ENCODE measurements at places on chromosomes 2 and 18.
A peak's percentile ranks its signal among the peaks of the same experiment; 100 is the strongest.

DNA sequence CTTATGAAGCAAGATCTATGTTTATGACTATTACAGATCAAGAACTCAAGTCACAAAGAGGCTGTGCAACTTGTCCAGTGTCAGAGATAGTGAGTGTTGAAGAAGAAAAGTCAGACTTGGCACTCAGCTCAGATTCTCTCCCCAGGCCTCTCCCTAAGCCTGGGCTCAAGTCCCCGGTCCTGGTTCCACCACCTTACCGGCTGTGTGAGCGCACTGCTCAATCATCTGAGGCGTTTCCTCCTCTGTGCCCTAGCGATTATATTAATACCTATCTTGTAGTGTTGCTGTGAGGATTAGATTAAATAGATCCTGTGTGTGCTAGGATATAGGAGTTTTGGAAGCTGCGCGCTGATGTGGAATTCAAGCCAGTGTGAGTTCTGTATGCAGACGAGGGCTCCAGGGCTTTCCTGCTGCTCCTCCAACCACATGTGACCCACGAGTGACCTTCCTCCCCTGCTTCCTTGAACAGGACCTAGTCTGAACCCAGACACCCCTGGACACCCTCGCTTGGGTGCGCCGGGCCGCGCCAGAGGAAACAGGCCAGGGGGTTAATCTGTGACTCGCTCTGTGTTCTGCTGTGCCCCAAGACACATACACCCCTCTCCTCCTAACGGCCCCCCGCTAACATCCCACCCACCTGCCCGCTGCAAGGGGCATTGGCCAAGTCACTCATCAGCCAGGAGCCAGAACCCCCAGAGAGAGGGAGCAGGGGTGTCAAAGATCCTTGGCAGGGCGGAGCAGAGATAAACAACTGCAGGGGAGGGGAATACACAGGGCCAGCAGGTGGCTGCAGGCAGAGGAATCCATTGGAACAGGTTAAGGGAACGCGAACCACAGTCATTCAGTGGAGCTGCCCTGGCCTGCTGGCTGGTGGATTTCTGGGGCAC lies 38.3 kb downstream of the TNS1 start:
- peak; percentile 53 for DNase-seq

- no peak for DNase-seq
Observed at GRCh38 chr2:129717560-129718130, 261.8 kb upstream of the RAB6C start.

- DNase-seq, result peak; percentile 57
Observed at GRCh38 chr18:37553633-37554398, 11.8 kb downstream of the CELF4 start.

DNA sequence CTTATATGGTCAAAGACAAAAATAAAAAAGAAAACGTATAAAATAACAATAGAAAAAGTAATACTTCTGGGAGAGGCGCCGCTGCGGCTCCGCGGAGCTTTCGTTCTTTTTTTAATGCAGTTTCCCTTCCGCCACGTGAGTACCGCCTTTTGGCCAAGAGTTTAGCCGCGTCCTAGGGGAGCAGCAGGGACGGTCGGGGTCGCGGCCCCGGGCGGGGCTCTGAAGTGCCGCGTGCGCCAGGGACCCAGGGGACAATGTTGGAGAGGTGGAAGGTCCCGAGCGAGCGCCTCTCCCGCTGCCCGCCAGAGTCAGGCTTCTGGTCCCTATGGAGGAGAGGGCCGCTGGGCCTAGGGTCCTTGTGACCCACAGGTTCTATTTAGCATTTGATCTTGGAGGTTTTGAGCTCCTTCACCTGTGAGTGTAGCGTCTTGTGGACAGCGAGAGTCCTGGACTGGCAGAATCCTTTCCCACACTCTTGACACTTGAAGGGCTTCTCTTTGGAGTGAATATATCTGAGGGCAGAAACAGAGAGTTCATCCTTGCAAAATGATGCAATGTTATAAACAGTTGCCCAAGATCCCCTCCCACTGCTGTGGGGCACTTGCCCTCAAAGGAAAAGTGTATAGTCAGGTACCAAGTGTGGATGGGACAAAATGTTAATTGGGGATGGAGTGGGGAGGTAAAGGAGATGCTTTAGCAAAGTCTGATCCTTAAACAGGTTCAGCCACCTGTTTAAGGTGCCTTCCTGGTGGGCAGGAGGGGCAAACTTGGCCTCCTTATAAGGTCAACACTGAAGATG lies 6.3 kb downstream of the OSR1 start:
- DNase-seq, result no peak

DNA sequence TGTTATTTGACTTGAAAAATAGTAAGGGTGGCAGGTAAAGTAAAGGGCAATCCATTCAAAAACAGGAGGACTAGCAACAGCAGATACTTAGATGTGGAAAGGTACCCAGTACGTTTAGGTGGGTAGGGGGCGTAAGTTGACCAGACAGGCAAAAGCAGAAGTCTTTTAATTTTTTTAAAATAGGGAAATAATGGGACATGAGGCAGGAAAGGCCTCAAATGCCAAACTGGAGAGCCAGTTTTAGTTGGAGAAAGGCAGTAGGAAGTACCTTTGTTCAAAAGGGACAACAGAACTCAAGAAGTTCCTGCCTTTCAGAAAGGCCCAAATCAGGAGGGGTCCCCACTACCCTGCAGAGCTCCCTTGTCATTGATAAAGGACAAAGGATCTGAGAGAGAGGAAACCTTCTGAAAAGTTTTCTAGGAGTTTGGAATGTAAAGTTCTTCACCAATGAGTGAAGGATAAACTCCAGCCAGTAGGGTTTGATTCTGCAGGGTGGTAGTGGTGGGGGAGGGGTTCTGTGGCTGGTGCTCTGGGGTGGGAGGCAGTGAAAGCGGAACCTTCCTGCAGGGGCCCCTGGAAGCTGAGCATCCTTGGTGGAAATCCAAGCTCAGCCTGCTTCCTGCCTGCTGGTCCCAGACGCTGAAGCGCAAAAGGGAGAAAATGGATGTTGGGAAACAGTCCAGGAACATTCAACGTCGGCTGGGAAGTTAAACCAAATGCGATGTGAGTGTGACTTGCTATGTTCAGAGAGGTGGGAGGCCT lies 40.1 kb downstream of the TMEM17 start:
- no peak for DNase-seq

GRCh38 chr18:36522509-36522908 lies 225.0 kb downstream of the FHOD3 start:
- no peak for DNase-seq

GRCh38 chr18:48962994-48963561 lies 12.3 kb upstream of the SMAD7 start:
- DNase-seq, result no peak

- DNase-seq, result no peak
Observed at GRCh38 chr2:205722283-205722918, 40.1 kb downstream of the NRP2 start.

GRCh38 chr2:37085731-37086147 lies 1.4 kb downstream of the GPATCH11 start:
- no peak for DNase-seq

DNA sequence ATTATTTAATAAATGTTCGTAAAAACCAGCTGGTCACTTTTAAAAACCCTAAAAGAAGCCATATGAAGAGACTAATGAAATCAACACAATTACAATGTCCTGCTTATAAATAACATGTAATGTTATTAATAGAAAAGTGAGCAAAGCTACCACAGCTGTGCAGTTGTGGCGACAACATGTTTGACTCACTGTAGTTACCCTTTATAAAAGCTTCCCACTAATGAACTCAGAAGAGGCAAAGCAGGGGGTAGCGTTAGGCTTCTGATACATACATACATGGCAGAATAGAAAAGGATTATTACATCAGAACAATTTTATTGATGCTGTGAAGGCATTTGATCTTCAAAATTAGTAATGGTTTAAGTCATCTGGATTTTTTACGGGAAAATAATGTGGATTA lies 219.7 kb downstream of the SLC4A10 start:
- DNase-seq, result no peak

DNA sequence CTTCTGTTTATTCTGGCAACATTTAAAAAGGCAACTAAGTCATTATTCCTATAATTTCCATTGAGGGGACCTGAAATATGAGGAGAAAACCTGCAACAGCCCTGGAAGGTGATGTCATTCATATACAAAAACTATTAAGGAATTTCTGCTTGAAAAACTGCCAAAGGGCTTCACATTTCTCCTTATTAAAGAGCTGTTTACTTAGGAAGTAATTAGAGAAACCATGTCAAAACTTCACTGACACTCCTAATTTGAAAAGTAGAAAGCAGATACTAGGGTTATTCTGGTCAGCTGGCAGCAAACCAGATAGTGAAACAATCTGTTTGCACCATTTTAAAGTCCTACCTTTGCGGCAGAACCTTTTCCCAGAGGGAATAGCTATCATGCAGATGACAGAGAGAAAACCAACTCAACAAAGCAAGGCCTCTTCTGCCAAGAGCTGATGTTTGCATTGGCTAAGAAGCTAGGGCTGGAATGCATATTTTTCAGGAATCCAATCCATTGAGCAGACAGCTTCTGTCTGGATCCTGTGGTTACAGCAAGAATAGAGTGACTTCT lies 592.2 kb upstream of the SYT4 start:
- no peak for DNase-seq

DNA sequence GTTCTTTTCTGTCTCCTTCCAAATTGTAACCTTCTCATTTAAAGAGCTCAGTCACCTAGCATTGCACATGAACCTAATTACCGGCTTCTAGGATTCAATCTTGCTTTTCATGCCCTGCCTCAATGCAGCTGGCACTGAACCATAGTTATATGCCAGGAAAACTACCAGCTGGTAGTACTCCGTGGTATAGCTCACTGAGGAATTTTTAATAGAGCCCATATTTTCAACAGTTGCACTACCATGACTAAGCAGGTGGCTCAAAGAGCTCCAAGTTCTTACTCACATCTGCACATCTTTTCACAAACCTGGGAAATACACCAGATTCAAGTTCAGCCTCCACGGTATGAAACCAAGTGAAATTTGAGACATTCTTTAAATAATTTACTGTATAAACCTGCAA lies 363.5 kb downstream of the GRB14 start:
- no peak for DNase-seq

- DNase-seq, result peak; percentile 44
Observed at GRCh38 chr18:48023334-48024008, 93.0 kb upstream of the SMAD2 start.

DNA sequence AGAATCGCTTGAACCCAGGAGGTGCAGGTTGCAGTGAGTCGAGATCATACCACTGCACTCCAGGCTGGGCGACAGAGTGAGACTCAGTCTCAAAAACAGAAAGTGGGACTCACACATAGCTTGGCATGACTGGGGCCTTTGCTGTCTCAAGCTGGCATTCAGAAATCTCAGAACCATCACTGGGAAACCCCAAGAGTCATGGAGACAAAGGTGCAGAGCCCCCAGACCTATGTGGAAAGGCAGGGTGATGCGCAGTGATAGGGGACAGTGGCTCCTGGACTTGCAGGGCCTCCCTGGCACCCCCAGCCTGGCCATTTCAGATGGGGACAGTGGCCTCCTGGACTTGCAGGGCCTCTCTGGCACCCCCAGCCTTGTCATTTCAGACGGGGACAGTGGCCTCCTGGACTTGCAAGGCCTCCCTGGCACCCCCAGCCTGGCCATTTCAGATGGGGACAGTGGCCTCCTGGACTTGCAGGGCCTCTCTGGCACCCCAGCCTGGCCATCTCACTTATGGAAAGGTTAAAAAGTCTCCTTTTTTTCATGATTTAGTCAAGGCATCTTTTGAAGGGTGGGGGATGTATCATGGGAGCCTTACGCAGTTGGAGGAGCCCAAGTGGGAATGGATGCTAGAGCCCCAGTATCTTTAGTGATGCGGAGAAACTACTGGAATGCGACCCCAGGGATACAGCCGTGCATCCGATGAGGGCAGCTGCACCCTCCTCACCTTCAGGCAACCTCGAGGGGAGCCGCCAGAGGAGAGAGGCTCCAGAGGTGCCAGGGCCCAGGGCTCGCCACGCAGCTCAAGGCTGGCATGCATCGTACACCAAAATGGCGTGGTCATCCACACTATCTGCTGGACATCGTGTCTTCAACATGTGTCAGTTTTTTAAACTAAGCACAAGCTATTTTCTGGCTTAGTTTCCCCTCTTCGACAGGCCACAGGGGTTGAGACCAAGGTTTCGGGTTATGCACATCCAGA lies 30.5 kb downstream of the ZNF516 start:
- DNase-seq, result no peak

DNA sequence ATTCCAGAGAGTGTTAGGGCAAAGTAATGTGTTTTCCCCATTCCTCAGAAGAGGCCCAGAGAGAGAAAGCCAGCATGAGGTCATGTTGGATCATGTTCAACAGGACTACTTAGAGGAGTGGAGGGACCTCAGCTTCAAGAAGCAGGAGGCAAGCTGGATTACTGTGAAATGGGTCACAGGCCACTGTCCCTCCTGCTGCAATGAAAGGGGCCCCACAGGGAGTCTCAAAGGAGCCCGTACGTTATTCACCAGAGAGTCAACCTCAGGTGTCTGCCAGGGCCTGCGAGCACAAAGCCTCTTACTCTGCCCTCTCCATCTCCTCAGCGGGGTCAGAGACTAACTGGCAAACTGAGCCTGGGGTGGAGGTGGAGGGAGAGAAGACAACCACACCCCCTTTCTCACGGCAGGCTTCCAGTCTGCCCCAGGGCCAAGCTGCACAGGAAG lies 27.2 kb upstream of the ACYP2 start:
- no peak for DNase-seq

DNA sequence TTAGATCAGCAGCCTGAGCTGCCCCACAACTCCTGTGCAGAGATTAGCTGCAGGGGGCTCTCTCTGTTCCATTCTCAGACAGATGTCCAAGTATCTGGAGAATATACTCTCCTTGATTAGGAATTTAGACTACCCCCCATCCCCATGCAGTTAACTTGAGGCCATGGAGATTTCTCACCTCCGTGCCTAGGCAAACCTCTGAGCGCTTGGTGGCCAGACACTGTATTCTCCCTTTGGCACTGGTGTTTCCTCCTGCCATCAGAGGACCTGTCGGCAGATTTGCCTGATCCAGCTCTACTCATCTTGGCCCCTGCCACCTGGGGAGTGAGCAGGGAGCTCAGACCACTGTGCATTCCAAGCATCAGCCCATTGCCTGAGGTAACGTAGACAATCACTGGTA lies 48.3 kb downstream of the ZNF804A start:
- no peak for DNase-seq

- no peak for DNase-seq
Observed at GRCh38 chr18:2636126-2636631, 19.3 kb upstream of the SMCHD1 start.

- peak; percentile 58 for DNase-seq
Observed at GRCh38 chr2:20584399-20585358, 66.2 kb downstream of the HS1BP3 start.

- DNase-seq, result peak; percentile 70
Observed at GRCh38 chr2:233061591-233062450, 1.7 kb downstream of the INPP5D start.

GRCh38 chr2:78779761-78780160 lies 245.7 kb upstream of the REG3G start:
- no peak for DNase-seq

- DNase-seq, result no peak
Observed at GRCh38 chr18:60987963-60988362, 345.3 kb upstream of the CDH20 start.

DNA sequence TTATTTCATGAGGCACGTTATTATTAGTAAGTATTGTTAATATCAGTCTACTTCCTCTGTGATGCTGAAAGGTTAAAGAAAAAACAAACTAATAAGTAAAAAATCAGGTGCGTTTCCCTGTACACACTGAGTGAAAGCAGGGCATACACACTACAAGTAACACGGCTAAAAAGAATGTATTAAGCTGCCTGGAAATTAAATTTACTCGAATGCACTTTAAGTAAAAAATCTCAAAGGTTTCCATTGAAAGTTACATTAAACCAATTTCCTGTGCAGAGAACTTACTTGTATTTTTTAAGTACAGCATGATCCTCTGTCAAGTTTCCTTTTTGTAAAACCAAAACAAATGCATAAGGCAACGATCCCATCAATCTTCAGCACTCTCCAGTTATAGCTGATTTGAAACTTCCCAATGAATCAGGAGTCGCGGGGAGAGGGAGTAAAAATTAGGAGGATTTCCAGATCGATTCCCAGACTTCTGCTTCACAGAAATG lies 633 bp downstream of the BCL2 start:
- DNase-seq, result no peak
